Stimulated activated CD4-positive, alpha-beta T cell treated with anti-CD3 and anti-CD28 coated beads, Interleukin-1b, Interleukin-23, amount 100 ng/mL, for 1 hour (primary cell): ENCODE measurements at places on chromosomes 5 and 9.

- no peak for DNase-seq
These were observed 26.6 kb downstream of the DYNC2I2 start for GRCh38 chr9:128629852-128630545.

GRCh38 chr5:54944364-54944763, 41.0 kb downstream of the ESM1 start:
- peak; percentile 5 for DNase-seq

DNA sequence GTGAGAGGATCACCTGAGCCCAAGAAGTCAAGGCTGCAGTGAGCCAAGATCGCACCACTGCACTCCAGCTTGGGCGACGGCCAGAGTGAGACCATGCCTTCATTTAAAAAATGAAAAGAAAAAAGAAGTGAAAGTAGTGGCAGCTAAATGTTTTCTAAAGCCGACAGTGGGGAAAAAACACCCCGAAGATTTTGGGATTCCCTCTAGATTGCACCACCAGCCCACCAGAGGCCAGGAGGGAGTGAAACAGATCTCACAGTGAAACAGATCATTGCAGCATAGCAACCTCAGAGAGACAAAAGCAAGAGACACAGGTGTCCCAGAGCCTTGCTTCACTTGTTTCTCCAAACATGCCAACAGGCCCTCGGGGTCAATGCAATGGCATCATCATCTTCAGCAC, 156.8 kb downstream of the PAX5 start:
- no peak for DNase-seq

DNA sequence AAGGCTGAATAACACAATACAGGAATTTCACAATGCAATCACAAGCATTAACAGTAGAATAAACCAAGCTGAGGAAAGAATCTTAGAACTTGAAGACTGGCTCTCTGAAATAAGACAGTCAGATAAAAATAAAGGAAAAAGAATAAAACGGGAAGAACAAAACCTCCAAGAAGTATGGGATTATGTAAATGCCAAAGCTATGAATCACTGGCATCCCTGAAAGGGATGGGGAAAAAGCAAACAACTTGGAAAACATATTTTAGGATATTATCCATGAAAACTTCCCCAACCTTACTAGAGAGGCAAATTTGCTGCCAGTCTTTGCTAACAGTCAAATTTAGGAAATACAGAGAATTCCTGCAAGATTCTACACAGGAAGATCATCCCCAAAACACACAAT, 157.9 kb downstream of the ALDH1A1 start:
- DNase-seq, result no peak

- no peak for DNase-seq
These were observed 18.5 kb downstream of the MRPS27 start for GRCh38 chr5:72301557-72301956.

DNA sequence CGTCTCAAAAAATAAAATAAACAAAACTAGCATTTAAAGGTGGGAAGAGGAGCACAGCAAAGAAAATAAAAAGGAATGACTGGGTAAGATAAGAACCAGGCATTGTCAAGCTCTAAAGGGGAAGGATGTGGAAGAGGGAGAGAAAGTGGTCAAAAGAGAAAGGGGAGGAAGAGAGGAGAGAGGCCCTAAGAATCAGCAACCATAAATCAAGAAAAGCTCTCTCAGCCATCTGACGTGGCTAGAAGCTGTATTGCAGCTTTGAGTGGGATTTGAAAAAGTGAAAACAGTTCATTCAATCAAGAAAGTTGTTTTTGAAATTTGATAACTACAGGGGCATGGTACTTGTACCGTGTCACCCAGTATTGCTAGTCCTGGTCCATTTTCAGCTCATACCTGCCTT, 45.4 kb upstream of the F2R start:
- no peak for DNase-seq

GRCh38 chr9:82563094-82563493, 499.8 kb downstream of the RASEF start:
- no peak for DNase-seq

DNA sequence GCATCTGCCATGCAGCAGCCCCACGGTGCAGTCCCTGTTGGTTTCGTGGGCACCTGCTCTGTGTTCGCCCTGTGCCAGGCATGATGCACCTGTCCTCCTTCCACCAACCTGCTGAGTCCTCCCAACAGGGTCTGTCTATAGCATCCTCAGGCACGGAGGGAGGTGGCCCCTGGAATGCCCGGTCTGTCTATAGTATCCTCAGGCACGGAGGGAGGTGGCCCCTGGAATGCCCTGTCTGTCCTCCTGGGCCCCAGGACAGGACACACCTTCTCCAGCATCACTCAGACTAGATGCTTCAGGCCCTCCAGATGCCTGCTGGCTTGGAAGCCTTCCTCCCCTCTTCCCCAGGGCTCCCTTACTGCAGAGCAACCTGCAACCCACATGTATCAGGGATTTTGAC, 9.9 kb upstream of the PHYHD1 start:
- DNase-seq, result no peak

DNA sequence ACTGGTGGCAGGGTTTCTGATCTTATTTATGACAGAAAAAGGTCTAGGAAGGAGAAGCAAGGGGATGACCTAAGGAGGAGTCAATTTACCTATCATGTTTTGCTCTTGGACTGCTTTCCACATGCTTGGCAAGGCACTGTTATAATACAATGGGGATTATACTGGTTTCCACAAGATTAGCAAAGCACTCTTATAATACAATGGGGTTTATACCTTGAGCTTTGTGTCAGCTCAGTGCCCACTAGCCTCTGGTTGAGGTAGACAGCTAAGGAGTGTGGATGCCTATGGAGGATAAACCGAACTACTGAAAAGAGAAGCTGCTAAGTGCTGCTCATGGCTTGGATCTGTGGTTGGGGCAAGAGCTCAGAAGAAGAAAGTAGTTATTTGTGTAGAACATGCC, 68.7 kb downstream of the MRPS27 start:
- no peak for DNase-seq

GRCh38 chr9:129384491-129385210, 206.6 kb upstream of the IER5L start:
- DNase-seq, result no peak

GRCh38 chr5:119537704-119538103, 85.4 kb downstream of the HSD17B4 start:
- DNase-seq, result no peak

- DNase-seq, result no peak
These were observed 28.7 kb downstream of the TGFBI start for GRCh38 chr5:136057401-136058038.

GRCh38 chr5:81687292-81687691, 63.6 kb downstream of the SSBP2 start:
- no peak for DNase-seq

- no peak for DNase-seq
These were observed 273.1 kb downstream of the ARHGEF28 start for GRCh38 chr5:73899055-73899454.

GRCh38 chr9:99105152-99106043, 485 bp downstream of the TGFBR1 start:
- no peak for DNase-seq

- no peak for DNase-seq
These were observed 62.9 kb upstream of the ORM1 start for GRCh38 chr9:114259798-114260523.
